ENCODE measurements at places on chromosomes 7 and 10. TPM values are rescaled to one million over a fixed set of nuclear protein-coding genes. Genes with fewer than 3 reads are reported as not detected.

Gene PDE1C
- total RNA-seq: not detected

Gene CH25H
- not detected for total RNA-seq

Gene OR6B1
- total RNA-seq: not detected

Gene VPS37D
- total RNA-seq: 0.48 TPM

Gene BNIP3
- total RNA-seq: 102 TPM

Gene NRF1
- total RNA-seq: 22.5 TPM

Gene UNCX
- not detected for total RNA-seq

Gene STMP1
- 11.1 TPM for total RNA-seq

Gene MLXIPL
- total RNA-seq: not detected

Gene TCF7L2
- total RNA-seq: 4.7 TPM

DNA sequence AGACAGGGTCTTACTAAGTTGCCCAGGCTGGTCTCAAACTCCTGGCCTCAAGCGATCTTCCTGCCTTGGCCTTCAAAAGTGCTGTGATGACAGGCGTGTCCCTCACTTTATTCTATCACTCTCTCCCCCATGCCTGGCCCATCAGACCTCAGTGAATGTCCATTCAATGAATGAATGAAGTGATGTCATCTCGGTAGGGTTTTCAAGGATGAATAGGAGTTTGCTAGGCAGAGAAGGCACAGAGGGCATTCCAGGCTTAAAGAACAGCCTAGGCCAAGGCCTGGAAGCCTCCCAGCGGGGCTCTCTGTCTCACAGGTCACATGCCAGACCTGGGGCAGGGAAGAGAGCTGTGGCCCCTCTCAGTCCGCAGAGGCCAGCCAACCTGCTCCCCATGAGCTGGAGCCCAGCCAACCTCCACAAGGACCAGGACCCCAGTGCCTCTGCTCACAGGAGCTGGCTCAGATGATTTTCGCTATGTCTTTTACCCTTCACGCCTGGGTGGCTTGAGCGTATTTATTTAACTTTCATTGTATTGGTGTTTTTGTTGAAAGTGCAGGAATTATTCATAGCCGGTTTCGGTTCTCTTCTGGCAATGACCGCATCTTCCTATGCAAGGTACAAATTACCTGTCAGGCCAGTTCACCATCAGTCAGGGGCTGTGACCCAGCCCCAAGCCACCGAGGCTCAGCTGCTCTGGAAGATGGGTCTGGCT is 11.8 kb upstream of the TNRC18 start:
- no peak for ATAC-seq
- H3K4me1 ChIP-seq: no peaks in the 10 kb centered on the region
- H3K27ac ChIP-seq: no peak overlapping the region
- H3K27me3 ChIP-seq: peaks cover 26% of the 10 kb centered on the region
- no peaks in the 10 kb centered on the region for H3K36me3 ChIP-seq
- H3K4me3 ChIP-seq: no peak overlapping the region

GRCh38 chr10:70445718-70446657 is 4.5 kb upstream of the NODAL start:
- H3K36me3 ChIP-seq: no peaks in the 10 kb centered on the region
- no peak for ATAC-seq
- H3K4me1 ChIP-seq: peaks cover under 1% of the 10 kb centered on the region
- no peak overlapping the region for H3K4me3 ChIP-seq
- H3K27me3 ChIP-seq: peaks cover 14% of the 10 kb centered on the region

DNA sequence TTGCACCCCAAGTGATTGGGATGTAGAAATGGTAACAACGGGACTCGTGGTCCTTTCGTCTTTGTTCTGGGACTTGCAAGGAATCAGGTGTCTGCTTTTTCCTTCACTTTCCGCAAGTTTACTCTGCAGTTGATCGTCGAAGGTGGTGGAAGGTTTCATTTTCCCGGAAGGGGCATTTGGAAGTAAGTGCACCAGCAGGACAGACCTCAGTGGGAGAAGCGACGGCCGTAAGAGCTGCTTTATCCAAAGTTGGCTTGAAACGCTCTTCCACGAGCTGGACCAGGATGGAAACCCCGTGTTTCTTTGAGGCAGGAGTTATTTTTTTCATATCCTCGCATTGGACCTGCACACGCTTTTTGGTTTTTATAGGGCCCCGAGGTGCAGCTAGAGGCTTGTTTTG is 1.2 kb downstream of the BRI3 start:
- H3K4me1 ChIP-seq: peaks cover 12% of the 10 kb centered on the region
- ATAC-seq: no peak
- H3K36me3 ChIP-seq: peaks cover 9% of the 10 kb centered on the region
- H3K27me3 ChIP-seq: no peaks in the 10 kb centered on the region

GRCh38 chr10:32072025-32072800 is 16.0 kb upstream of the KIF5B start:
- H3K36me3 ChIP-seq: no peaks in the 10 kb centered on the region
- H3K4me3 ChIP-seq: no peak overlapping the region
- no peak for ATAC-seq
- H3K27ac ChIP-seq: no peak overlapping the region
- peaks cover 5% of the 10 kb centered on the region for H3K27me3 ChIP-seq
- no peaks in the 10 kb centered on the region for H3K4me1 ChIP-seq

DNA sequence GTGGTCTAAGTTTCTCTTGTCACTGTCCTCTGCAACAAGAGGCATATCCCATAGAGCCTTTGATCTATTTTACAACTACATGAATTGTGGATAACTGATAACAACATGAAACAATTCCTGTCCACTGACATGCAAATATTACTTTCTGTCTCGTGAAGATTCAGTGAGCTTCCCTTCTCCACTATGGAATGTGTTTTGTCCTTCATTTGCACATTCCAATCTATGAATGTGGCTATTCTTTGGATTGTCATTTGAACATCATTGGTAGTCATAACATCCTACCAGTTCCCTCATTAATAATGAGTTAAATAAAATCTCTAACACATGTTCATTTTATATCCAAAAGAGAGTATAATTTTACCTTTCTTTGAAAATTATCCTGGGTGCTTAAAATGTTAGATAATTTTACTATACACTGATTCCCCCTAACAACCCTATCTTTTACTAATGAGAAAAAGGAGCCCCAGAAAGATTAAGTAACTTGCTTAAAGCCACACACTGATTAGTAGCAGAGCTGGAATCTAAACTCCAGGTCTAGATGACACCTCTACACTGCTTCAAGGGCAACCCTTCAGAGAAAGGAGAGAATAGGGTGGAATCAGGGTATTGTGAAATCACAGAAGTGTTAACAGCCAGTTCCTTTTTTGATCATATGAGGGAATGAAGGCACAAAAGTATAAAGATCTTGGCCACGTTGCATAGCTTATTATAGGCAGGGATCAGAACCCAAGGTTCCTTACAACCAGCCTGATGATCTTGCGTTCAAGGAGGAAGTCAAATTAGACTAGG is 39.1 kb downstream of the PDE1C start:
- H3K36me3 ChIP-seq: no peaks in the 10 kb centered on the region
- H3K27me3 ChIP-seq: no peaks in the 10 kb centered on the region
- H3K27ac ChIP-seq: no peak overlapping the region
- no peak for ATAC-seq

- no peak for ATAC-seq
- H3K36me3 ChIP-seq: no peaks in the 10 kb centered on the region
- H3K4me1 ChIP-seq: no peaks in the 10 kb centered on the region
- no peak overlapping the region for H3K4me3 ChIP-seq
- no peak overlapping the region for H3K27ac ChIP-seq
These were observed 206.6 kb downstream of the DIP2C start for GRCh38 chr10:482848-483247.

- ATAC-seq: no peak
- H3K36me3 ChIP-seq: no peaks in the 10 kb centered on the region
- H3K4me1 ChIP-seq: no peaks in the 10 kb centered on the region
- no peak overlapping the region for H3K4me3 ChIP-seq
These were observed 362.0 kb downstream of the ZNF248 start for GRCh38 chr10:37495415-37495814.

DNA sequence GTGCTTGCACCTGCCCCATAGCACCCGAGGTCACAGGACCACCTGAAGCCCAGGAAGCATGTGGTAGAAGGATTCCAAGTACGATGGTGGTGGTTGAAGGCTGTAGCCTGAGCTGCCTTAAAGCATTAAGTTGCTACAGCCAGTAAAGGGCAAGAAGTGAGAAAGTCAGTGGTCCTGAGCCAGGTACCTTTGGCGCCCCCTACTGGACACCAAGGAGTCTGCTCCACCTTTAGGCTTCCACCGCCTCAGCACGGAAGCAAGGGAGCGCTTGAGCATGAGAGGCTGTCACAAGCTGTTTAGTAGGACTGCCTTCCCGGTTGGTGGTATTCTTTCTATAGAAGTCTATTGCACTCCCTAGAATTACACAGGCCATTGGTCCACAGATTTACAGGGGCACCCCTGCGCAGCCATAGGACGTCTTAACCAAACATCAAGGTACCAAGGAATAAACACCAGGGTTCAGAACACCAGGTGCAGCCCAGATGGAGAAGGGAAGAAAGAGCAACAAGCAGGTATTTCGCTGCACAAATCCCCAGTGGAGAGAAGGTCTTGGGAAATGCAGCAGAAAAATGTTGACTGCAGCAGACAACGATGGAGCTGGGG is 2.2 kb downstream of the CRTAC1 start:
- H3K4me1 ChIP-seq: peaks cover 6% of the 10 kb centered on the region
- ATAC-seq: peak; percentile 76
- no peaks in the 10 kb centered on the region for H3K36me3 ChIP-seq

DNA sequence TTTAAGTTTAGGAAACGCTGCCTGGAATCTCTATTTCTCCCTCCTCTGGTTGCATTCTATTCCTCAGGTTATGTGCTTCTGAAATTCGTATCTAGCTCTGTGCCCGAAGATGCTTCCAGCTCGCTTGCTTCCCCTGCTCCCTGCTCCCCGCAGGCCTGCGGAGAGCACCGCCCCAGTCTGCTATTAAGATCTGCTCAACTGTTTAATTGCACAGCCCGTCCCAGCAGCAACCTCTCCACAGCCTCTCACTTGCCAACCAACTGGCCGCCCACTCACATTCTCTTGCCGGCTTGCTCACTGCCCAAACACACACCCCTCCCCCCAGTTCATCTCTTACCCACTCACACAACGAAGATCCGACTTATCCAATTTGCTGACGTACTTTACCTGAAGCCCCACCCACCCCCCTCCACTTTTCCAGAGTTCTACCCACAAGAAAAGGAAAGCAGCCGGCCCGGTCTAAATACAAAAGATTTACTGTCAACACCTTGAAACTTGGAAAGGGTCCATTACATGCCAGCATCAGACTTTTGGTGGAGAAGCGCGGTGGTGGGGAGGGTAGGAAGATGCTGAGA is 167.3 kb upstream of the KLF14 start:
- H3K27ac ChIP-seq: peak overlapping the region; percentile 97
- no peak for ATAC-seq
- no peaks in the 10 kb centered on the region for H3K27me3 ChIP-seq

GRCh38 chr10:36345807-36346206 is 703.7 kb upstream of the FZD8 start:
- H3K4me1 ChIP-seq: no peaks in the 10 kb centered on the region
- H3K36me3 ChIP-seq: no peaks in the 10 kb centered on the region
- no peak for ATAC-seq
- no peaks in the 10 kb centered on the region for H3K27me3 ChIP-seq
- no peak overlapping the region for H3K27ac ChIP-seq

- no peak overlapping the region for H3K27ac ChIP-seq
- H3K4me1 ChIP-seq: no peaks in the 10 kb centered on the region
These were observed 171.1 kb downstream of the GRM3 start for GRCh38 chr7:86814661-86815379.

- no peak for ATAC-seq
- H3K4me1 ChIP-seq: no peaks in the 10 kb centered on the region
- no peak overlapping the region for H3K4me3 ChIP-seq
- H3K27ac ChIP-seq: no peak overlapping the region
- no peaks in the 10 kb centered on the region for H3K36me3 ChIP-seq
These were observed 315.6 kb downstream of the DNAJB6 start for GRCh38 chr7:157652161-157652953.

DNA sequence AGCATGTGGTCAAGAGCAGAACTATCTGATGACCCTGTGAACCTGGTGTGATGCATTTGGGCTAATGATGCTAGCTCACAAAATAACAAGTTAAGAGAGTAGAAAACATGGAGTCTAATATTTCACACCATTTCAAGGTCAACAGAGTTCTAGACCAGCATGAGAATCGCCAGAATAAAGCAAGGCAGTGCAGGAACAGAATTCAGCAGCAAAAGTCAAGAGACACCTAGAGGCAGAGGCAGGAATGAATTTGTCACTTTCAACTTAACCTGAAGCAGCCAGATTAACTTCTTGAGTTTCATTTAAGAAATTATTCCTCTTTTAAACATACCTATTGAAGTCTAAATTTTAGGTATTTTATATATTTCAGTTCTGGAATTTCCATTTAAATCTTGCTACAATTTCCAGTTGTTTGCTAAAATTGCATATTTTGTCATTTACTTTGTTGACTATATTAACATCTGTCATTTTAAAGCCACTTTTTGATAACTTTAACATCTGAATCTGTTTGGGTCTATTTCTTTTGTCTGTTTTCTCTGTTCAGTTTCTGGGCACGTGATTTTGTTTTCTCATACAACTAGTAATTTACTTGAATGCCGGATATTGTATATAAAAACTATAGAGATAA is 44.2 kb upstream of the PRSS58 start:
- no peak overlapping the region for H3K4me3 ChIP-seq
- peaks cover 13% of the 10 kb centered on the region for H3K27me3 ChIP-seq
- H3K4me1 ChIP-seq: peaks cover 5% of the 10 kb centered on the region
- no peaks in the 10 kb centered on the region for H3K36me3 ChIP-seq

- H3K27me3 ChIP-seq: no peaks in the 10 kb centered on the region
- no peak overlapping the region for H3K4me3 ChIP-seq
- H3K36me3 ChIP-seq: no peaks in the 10 kb centered on the region
- H3K4me1 ChIP-seq: no peaks in the 10 kb centered on the region
These were observed 252.6 kb downstream of the DOCK4 start for GRCh38 chr7:111953611-111954010.

GRCh38 chr7:30285067-30285535 is 704 bp downstream of the ZNRF2 start:
- no peaks in the 10 kb centered on the region for H3K27me3 ChIP-seq
- peaks cover 8% of the 10 kb centered on the region for H3K36me3 ChIP-seq

DNA sequence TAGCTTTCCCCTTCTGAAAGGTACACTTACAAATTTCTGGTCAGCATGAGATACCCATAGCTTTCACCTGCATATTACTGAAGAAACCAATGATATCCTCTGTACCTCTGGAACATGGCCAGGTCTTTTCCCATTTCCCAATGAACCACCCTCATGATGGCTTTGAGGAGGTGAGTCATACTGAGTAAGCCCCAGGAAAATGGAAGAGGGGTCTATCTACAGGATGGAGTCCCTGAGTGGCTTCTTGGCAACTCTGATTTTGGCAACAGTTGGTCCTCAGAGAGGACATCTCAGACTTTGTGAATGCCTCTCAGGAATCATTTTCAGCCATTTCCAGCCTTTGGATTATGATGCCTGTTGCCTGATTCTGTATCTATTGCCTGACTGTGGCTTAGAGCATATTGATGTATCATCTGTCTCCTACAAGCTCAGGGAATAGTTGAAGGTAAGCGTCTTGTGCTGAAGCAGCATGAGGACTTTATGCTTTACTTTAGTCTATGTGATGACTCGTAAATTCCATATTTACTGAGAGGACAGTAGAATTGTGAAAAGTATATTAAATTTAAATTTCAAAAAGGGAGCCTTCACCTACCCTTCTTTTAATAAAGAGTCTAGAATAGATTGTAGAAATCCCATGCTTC is 84.7 kb upstream of the DKK1 start:
- H3K36me3 ChIP-seq: no peaks in the 10 kb centered on the region
- H3K27me3 ChIP-seq: peaks cover 9% of the 10 kb centered on the region
- no peak for ATAC-seq
- no peak overlapping the region for H3K27ac ChIP-seq

- no peaks in the 10 kb centered on the region for H3K4me1 ChIP-seq
- no peak for ATAC-seq
- peaks cover 19% of the 10 kb centered on the region for H3K27me3 ChIP-seq
- no peak overlapping the region for H3K4me3 ChIP-seq
- no peaks in the 10 kb centered on the region for H3K36me3 ChIP-seq
These were observed 48.7 kb upstream of the LOXL4 start for GRCh38 chr10:98316661-98317060.

All from activated T-helper 17 cell treated with anti-CD3 and anti-CD28 coated beads, Interleukin-2, amount 50 U/mL, for 72 hours (primary cell).